ENCODE measurements at places on chromosomes 12 and 14.
A peak's percentile ranks its signal among the peaks of the same experiment; 100 is the strongest.

DNA sequence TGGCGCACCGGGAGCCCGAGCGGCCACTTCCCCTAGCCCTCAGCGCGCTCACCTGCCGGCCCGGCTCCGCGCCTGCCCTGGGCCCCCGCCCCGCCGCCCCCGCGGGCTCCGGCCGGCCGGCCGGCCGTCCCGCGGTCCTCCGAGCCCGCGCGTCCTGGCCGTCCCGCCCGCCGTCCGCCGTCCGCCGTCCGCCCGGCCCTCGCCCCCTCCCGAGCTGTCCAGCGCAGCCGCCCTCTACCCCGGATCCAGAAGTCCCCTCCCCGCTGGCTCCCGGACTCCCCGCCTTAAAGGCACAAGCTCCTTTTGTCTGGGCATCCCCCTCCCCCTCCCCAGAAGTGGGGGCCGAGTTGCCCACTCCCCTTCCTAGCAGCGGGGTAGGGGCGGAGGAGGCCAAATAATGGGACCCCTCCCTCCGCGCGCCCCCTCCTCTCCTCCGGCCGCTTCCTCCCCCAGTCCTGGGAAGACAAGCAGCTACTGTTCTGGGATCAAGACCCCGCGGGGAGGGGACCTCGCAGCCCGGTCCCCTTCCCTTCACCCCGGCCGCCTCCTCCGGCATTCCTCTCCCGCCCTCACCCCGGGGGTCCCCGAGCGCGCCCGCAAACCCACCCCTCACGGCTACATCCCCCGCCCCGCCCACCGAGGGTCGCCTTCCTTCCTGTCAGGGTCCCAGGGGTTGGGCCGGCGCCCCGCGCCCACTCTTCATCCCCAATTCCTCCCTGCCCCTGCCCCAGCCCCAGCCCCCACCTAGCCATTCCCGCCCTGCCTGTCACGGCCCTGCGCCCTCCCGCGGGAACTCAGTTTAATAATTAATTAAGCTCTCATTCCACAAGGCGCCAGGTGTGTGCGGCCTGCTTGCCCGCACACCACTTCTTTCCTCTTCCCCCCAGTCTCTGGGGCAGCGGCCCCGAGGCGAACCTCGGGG lies at the start of gene ADCY6:
ADCY6 (minus strand) TSS at position 236 of the 922 bp plus-strand sequence. CDS start 5,655 bp downstream, outside the sequence.
- DNase-seq, result no peak

- DNase-seq, result no peak
Measured at GRCh38 chr14:61753631-61754030, 8.6 kb upstream of the SNAPC1 start.

DNA sequence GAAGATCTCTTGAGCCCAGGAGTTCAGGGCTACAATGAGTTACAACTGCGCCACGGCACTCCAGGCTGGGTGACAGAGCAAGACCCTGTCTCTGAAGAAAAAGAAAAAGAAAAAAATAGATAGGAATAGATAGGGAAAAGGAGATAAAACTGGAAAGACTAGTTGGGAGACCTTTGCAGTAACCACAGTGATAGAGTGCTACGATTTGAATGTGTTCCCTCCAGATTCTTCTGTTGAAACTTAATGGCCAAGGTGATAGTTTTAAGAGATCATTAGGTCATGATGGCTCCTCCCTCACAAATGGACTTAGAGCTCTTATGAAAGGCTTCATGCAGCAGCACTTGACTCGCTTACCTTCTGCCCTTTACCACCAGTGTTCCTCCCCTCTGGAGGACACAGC lies 13.5 kb upstream of the ATF1 start:
- no peak for DNase-seq

DNA sequence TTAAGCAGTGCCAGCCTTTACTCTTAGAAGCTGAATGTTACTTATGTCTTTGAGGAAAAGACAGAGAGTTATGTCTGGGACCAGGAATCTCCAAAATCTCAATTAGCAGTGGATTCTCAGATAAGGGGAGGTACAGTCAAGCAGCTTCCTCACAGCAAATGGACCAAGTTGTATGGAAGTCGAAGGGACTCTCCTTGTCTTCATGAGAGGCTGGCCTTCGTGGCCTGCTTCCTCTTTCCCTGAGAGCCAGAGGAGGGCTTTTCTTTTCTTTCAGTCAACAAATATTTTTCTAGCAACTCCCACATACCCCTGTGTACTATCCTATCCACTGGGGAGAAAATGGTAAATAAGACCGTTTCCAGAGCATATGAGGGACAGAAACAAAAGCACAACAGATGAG lies 6.6 kb upstream of the WNT5B start:
- no peak for DNase-seq

DNA sequence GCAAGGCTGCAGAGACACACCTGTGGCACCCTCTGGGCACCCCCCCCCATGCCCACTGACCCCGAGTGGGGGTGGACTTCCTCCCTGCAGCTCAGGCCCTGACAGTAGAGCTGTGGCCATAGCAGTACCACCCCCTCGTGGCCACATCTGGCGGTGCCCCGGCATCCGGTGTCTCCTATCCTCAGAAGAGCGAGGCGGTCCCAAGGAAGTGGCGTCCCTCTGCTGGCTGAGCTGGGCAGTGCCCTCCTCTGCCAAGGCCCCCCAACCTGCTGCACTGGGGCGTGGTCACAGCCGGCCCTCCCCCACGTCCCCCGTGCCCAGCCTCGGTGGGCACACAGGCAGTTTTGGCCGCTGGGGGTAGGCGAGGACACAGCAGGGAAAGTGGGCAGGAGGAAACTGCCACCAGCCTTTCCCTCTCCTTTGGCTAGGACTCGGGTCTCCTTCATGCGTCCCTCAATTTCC lies 6.0 kb upstream of the SLC6A12 start:
- peak; percentile 86 for DNase-seq
